Motor neuron (in vitro differentiated cells): ENCODE measurements at places on chromosomes 2 and 18.

DNA sequence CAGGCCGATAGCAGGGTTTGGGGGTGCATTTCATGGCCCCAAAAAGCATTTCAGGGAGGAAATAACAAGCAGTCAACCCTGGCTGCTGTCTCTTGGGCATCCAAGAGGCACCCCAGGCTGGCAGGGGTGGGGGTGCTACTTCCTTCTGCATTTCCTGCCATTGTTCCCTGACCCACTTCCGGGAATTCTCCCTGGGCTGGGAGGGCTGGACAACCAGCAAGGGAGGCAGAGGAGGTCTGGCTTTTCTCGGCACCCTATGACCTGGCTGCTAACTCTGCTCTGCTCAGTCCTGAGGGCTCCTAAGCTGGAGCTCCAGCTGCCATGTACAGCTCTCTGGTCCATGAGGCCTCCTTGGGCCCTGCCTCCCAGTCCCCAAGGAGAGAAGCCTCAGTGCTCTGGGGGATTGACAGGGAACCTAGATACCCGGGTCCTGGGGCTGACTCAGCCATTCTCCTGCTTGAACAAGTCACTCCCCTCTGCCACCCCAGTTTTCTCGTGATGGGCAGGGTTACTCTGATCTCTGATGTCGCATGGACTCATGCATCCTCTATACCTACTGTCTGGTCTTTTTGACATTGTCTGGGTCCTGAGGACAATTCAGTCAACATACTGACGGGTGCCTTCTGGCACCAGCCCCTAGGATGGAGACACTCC, 47.2 kb downstream of the DYSF start:
- no peak for ATAC-seq

GRCh38 chr2:144099780-144100377, 420.0 kb downstream of the ZEB2 start:
- peak; percentile 22 for ATAC-seq

- no peak for ATAC-seq
Measured at GRCh38 chr2:195648787-195649186, 8.2 kb upstream of the SLC39A10 start.

DNA sequence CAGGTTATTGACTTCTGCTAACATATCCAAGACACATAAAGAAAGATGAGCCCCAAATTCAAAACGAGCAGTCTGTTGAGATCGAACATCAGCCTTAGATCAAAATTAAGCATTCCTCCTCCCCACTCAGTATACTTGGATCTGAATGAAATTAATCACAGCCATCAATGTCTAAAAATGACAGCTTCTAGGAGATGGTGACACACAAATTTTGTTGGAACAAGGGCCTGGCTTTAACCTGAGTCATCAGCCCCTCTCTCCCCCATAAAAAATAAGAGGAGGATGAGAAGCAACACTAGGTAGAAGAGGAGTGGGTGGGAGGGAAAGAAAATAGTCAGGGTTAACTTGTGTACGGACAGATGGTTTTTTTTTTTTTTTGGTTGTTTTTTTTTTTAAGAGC, 223.1 kb downstream of the EXOC6B start:
- no peak for ATAC-seq

DNA sequence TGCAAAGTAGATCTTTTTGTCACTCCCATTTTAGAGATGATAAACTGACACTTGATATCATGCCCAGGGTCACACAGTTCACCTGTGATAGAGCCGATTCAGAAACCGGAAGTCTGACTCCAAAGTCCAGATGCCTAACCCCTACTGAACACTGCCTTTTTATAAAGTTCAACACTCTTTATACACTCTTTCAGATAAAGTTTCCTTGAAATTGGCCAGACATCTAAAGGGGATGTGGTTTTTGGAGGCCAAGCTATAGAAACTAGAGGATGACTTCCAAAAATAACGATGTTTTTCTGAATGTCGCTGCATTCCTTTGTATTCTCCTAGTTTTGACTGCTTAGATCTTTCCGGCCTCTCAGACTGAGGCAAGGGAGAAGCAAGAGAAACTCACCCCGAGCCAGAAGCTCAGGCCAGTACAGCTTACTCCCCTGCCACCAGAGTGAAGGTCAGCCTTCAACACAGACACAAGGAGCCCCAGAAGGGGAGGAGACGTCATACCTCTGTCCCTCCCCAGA, 61.8 kb downstream of the NRP2 start:
- no peak for ATAC-seq

GRCh38 chr2:50476174-50476573, 555.8 kb downstream of the NRXN1 start:
- ATAC-seq, result no peak

DNA sequence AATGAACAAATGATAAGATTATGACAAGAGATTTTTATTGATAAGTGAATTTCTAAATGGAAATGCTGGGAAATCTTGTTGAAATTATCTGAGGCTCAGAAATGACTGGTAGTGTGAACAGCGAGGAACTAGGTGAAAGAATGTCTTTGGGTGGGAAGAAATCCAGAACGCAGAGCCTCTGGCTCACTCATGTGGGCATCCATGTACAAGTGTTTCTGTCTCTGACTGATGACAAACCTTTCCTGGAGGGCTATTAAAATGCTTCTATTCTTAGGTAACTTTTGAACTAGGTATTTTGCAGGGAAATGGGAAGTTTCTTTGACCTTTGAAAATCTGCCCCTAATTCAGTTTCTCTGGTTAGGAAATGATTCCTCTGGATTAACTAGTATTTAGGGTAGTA, 598.6 kb downstream of the SLC4A3 start:
- ATAC-seq, result no peak

- ATAC-seq, result no peak
Measured at GRCh38 chr18:62324181-62324828, 805 bp upstream of the TNFRSF11A start.

- ATAC-seq, result no peak
Measured at GRCh38 chr2:240888130-240888889, 7.6 kb downstream of the MAB21L4 start.

DNA sequence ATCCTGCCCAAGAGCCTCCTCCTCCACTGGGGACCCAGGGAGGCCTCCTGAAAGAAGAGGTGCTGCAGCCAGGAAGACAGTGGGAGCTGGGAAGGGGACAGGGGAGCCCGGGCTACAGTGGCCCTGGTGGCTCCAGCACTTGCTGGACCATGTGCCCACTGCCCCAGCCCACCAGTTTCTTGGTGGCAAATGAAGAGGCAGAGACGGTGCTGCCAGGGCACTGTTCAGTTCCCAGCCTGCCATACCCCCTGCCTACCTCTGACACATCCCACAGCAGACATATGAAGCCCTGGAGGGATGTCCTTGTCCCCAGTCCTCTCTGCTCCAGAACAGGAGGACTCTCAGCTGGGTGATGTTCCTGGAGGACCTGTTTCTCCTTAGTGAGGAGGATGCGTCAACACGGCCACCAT, 3.7 kb downstream of the RAMP1 start:
- no peak for ATAC-seq

DNA sequence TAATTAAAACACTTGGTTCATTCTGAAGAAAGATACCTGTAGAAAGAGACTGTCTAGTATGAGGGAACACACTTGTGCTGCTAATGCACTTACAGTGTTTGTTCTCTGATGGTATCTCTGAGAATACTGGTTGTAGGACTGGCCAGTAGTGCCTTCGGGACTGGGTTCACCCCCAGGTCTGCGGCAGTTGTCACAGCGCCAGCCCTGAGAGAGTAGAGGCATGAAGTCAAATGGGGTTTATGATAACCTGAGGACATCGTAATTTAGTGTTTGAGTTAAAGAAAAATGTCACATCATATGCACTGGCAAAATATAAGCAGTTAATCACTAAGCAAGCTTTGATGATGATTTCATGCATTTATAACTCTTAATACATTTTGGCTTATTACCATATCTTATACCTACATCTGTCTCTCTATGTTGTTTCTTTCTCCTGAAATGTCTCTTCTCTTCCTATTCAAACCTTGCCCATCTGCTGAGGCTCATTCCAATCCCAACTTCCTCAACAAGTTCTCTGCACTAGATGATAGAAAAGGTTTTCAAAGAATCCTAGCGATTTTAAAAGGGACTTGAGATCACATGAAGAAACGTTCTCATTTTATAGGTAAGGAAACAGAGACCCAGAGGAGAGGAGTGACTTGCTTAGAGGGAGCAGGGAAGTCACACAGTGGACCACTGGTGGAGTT, 50.2 kb downstream of the ATIC start:
- no peak for ATAC-seq

DNA sequence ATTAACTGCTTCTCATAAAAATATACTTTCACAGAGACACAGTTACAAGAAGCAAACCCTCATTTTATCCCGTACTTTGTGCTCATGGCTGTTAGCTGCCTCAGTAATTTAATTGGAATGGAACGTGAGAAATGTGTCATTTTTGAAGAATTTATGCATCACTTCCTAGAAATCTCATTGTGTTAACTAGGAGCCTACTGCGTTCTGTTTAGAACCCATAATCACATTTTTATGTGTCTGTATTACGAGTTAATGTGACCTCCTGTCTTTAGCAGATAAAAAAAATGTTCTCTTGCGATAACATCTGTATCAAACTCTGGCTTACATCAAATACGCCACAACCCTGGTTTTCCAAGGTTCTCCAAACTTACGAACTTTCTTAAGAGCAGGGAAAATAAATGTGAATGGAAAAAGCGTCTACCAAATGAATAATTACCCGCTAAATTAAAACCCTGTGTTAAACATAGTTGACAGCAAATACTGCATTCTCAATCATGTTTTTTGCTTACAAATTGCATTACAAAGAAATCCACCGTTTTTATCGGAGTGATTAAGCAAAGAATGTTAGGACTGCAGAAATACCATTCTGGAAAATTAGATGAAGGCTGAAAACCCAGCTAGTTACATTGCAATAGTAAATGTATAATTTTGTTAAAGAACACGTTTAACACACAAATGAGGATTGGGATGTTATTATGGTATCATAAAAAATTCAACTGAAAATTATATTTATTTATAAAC, 12.1 kb upstream of the GBX2 start:
- ATAC-seq, result no peak

DNA sequence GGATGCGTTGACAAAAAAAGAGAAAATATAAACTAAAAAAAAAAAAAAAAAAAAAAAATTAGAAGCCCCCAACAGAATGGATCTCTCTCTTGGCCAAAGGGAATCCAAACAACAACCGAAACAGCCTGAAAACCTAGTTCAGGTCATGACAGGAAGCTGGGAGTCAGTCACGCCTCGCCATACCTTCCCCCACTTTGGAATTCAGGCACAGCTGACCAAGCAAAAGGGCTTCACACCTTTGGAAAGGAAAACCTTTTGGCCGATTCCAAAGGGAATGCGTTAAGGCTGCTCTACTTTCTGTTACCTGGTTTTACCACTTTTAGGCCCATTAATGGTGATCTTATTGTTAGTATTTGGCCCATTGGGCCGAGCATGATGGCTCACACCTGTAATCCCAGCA, 17.9 kb upstream of the RMC1 start:
- no peak for ATAC-seq

- no peak for ATAC-seq
Measured at GRCh38 chr2:191215230-191215629, 30.0 kb upstream of the MYO1B start.

DNA sequence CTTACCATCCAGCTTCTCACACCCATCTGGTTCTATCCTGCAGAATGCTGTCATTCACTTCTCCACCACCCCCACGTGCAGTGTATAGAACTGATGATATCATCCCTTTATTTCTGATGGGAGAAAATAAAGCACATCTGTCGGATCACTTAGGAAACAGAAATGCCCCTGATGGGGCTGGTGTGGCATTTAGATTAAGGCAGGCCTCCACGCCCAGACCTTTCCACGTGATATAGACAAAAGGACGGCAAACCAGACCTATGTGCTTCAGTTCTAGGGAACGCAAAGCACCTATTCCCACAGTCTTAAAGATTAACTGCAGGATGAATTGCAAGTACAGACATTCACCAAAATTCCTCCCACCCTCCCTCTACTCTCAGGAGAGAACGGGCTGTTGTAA, 27.6 kb upstream of the CABLES1 start:
- ATAC-seq, result peak; percentile 78

DNA sequence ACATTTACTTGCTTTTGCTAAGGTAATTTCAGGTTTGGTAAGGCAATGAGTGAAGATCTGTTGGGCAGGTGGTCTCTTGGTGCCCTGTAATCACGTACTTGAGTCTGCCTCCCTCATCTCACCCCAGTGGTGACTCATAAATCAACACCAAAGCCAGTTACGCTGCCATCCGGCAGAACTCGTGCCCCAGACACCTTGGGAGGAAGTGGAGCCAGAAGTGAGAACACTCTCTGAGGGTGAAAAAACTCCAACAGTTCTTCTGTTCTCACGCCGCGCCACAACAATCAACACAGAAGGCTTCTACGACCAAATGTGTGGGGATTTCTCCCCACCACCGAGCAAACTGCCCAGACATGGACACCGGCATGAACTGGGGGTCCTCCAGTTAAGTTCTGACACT, 206.2 kb downstream of the ARL4C start:
- no peak for ATAC-seq

GRCh38 chr2:207681431-207681830, 30.0 kb upstream of the CCNYL1 start:
- no peak for ATAC-seq

DNA sequence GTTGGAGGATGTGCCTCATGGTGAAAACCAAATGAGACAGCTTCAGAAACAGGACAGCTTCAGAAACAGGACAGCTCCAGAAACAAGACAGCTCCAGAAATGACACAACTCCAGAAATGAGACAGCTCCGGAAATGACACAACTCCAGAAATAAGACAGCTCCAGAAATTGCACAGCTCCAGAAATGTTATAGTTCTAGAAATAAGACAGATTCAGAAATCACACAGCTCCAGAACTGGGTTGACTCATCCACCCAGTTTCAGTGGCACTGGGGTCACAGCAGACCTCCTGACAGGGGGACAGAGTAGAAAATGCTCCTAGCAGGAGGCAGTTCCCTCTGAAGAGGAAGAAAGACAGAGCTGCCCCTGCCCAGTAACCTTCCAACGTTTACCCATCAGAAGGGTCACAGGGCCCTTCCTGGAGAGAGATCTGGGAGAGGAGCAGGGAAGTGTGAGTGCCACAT, 26.9 kb upstream of the COL6A3 start:
- ATAC-seq, result no peak

DNA sequence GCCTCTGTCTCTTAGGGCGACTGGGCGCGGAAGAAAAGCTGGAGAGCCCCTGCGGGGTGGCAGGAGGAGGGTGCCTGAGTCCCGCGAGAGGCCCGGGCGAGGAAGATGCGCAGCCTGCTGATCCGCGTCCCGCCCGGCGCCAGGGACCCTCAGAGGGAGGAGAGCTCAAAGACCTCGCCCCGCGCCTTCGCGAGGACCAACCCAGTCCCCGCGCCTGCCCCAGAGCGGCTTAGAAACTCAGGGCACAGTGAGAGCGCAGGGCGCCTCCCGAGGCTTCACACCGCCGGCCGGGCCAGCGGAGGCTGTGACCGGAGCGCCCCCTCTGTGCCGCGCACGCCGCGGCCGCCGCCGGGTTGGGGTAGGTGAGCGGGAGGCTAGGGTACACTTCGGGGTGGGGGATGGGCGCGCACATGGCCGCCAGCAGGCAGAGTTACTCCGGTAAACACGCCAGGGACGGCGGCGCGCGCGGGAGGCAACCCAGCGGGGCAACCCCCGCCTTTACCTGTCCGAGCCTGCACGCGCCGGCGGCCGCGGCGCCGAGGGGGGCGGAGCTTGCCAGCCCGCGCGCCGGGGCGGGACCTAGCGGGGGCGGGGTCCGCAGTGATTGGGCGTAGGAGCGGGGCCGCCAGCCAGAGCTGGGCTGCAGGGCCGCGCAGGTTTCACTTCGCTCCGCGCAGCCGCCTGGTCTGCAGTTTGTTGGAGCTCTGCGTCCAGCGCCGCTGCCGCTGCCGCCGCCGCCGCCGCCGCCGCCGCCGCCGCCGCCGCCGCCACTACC, at the start of gene BCL2L11:
BCL2L11 (plus strand) TSS at position 662 of the 775 bp plus-strand sequence. CDS start 2,832 bp downstream, outside the sequence.
- ATAC-seq, result peak; percentile 80
